ENCODE measurements at places on chromosomes 4 and X. TPM values are rescaled to one million over a fixed set of nuclear protein-coding genes. Genes with fewer than 3 reads are reported as not detected.

- no peak for DNase-seq
Measured at GRCh38 chrX:38627683-38628082, 66.3 kb downstream of the TSPAN7 start.

- no peak for DNase-seq
Measured at GRCh38 chr4:185742766-185743165, 69.2 kb downstream of the SORBS2 start.

GRCh38 chr4:123159479-123159878 is 237.1 kb upstream of the NUDT6 start:
- no peak for DNase-seq

- no peak for DNase-seq
Measured at GRCh38 chr4:3374011-3374645, 67.6 kb upstream of the HGFAC start.

Gene STBD1
- total RNA-seq = 27.2 TPM

All from left cardiac atrium (tissue), 4 donors.